ENCODE measurements at places on chromosomes 2 and 18. TPM values are rescaled to one million over a fixed set of nuclear protein-coding genes. Genes with fewer than 3 reads are reported as not detected.

The CFAP221 gene
- total RNA-seq, result 5.6 TPM

GRCh38 chr2:215847056-215847455 lies 166.3 kb downstream of the MREG start:
- DNase-seq, result no peak

GRCh38 chr18:33277431-33277830 lies 163.1 kb downstream of the CCDC178 start:
- DNase-seq, result no peak

DNA sequence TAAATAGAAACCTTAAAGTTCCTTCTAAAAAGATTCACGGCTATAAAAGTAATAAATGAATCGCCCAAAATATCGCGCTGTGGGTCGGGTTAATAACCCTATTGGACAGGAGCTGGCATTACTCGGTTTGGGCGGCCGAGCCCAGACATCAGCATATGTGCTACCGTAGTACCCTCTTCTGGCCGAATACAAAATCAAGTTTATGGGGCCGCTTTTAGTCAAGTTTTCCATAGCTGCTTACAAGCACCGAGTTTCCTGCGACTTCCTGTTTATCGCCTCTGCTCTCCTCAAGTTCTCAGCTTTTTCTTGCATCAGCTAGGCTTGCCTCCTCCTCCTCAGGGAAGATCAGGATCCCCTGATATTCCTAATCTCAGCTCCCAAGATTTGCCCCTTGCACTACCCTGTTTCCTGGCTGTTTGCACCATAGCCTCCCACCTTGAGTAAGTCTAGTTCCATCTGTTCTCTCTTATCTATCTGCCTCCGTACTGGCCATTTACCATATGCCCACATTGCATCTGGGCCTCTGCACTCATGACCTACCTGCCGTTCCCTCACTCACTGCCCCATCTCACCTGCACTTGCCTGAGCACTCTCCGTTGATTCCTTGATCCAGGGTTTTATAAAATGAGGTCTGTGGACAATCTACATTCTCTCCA lies 56.1 kb downstream of the SLC35F5 start:
- no peak for DNase-seq

- no peak for DNase-seq
Observed at GRCh38 chr2:76008001-76008702, 297.4 kb upstream of the GCFC2 start.

DNA sequence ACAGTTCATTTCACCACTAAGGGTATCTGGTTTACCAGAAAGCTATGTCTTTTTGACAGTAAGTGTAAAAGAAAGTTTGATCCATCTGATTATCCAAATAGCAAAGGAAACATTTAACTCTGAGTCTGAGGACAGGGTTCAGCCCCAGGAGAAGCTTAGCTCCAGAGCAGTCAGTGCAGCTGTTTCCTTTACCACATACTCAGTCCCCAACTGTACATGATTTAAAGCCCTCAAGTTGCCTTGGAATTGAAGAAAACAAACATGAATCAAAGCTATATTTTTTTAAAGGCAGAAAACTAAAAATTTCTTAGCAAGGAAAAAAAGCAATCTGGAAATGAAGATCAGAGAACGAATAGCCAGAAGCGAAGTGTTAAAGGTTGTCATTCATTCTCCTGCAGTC lies 746.0 kb downstream of the METTL4 start:
- no peak for DNase-seq

GRCh38 chr2:20157193-20157891 lies 67.6 kb downstream of the SDC1 start:
- no peak for DNase-seq

- no peak for DNase-seq
Observed at GRCh38 chr2:67436221-67436620, 39.1 kb downstream of the ETAA1 start.

DNA sequence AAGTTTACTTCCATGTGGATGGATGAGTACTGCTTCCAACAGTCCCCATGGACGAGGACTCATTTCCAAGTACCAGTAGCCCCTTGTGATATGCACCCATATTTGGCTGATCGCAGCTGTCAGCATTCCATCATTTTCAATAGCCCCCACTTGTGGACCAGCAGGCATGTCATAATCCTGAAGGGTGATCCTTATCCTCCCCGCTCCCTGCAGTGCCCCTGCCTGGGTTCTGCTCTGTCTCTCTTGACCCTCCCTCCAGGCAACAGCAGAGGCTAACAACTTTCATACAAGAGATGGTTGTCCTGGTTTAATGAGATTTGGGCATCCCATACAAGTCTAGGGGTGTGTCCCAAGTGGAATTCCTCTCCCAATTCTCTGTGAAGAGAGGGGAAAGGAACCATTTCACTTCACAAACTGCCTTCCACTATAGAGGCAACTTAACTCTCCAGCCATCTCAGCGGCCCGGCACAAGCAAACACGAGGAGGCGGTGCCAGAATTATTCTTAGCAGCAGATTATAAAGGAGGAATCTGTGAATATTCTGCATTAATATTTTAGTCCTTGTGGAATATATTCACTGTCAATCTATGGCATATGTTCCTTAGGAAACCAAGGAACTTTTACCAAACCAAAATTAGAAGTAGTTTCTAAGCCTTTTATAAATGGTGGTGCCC lies 110.7 kb downstream of the RTN4 start:
- DNase-seq, result no peak

DNA sequence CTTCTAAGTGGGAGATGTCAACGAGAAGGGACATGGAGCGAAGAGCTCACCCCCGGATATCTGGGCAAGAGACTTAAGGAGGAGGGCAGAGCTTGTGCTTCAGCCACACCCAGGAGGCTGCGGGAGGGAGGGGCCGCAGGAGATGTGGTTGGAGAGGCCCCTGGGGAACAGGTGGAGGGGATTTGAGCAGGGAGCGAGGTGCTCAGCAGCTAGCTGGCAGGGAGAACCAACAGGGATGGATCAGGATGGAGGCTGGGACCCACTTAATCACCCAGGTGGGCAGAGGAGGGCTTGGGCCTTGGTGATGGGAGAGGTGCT lies 78.3 kb downstream of the MBP start:
- no peak for DNase-seq

GRCh38 chr2:226037526-226037925 lies 638.0 kb downstream of the NYAP2 start:
- no peak for DNase-seq

The TPO gene
- 0.27 TPM for total RNA-seq

The SLC5A7 gene
- 3.1 TPM for total RNA-seq

The DYNAP gene
- total RNA-seq, result not detected

DNA sequence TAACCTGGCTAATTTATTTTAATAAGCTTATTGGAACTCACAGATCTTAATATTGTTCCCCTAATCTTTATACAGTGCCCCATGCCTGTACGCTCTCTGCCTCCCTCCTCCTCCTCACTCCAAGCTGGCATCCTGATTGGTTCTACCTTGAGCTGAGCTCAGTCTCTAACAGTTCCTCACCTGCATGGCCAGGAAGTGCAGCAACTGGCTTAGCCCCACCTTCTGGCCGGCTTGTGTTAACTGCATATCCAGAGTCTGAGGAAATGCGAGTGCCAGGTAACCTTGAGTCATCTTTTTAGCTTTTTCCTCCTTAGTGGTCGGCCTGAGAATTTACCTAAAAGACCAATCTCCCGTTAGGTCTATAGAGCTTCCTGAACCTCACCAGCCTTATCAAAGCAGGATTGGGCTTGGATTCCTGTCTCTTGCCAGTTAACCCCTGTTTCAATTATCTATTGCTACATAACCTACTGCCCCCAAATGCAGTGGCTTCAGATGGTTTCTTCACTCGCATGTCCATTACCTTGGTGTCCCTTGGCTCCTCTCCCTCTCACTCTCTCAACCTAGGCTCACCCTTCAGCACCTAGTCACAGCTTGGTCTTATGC lies 89.5 kb upstream of the STK39 start:
- no peak for DNase-seq

DNA sequence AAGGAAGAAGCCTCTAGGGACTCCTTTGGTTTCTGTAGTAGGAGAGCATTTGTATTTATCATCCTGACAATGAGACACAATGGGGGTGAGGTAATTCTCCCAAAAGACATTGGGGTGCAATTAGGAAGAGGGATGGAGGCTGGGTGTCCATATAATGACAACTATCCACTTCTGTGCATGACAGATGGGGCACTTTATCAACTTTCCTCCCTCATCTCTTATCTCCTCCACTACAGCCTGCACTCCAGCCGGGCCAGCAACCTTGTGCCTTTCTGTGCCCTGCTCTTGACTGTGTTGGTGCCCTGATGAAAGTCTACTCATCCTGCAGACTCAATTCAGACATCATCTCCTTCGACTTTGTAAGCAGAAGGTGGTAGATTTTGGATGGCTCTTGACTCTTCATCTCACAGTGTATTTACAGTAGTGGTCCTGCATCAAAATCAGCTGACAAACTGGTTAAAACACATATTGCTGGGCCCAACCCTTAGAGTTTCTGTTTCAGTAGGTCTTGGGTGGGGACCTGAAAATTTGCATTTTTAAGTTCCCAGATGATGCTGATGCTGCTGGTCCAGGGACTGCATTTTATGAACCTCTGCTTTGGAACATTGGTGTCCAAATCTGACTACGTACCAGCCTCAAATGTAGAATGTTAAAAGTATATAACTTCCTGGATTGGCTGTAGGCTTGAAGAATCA lies 40.8 kb upstream of the CFAP36 start:
- DNase-seq, result no peak

The RAB6C gene
- 1.2 TPM for total RNA-seq

DNA sequence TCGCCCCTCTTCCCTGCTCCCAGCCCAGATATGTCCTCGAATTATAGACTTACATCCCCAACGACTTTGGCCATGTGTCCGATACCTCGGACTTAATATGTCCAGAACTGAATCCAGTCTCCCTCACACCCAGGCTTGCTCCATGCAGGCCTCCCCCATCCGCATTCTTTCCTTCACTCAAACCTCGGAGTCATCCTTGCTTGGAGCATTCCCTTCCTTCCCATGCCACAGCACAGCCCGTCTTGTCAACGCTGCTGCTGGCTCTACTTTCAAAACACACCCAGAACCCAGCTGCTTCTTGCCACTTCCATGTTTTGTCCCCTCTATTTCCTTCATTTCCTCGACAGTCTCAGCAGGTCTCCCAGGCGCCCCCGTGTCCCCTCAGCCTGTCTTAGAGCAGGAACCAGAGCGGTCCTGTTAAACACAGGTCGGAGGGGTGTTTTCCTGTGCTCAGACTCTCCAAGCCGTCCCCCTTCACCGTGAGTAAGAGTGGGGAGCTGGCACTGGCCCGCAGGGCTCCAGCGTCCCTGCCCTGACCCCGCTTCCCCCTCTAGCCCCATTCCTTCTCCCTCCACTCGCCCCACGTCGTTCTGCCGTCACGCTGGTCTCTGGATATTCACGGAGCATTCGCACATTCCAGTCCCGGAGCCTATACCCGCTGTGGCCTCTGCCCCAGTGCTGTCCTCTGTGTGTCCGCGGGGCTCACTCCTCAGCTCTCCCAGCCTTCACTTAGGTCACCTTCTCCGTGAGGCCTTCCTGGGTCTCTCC lies 54.4 kb downstream of the VAPA start:
- DNase-seq, result no peak

DNA sequence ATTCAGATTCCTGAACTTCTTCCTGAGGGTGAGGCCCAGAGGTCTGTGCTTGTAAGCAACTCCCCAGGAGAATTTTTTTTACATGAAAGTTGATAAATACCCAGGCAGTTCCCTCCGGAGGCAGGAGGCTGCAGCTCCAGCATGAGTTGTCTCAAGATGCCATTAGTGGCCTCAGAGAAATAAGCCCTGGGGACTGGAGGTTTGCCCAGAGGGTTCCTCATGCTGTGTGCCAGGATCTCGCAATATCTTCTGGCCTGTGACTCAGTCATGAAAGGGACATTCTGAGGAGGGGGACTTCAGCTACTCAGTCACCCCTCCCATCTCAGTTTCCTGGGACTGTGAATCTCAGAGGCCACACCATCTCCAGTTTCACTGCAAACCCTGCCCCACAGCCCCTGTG lies 49.9 kb downstream of the LYPD1 start:
- no peak for DNase-seq

The EML6 gene
- 23.0 TPM for total RNA-seq

DNA sequence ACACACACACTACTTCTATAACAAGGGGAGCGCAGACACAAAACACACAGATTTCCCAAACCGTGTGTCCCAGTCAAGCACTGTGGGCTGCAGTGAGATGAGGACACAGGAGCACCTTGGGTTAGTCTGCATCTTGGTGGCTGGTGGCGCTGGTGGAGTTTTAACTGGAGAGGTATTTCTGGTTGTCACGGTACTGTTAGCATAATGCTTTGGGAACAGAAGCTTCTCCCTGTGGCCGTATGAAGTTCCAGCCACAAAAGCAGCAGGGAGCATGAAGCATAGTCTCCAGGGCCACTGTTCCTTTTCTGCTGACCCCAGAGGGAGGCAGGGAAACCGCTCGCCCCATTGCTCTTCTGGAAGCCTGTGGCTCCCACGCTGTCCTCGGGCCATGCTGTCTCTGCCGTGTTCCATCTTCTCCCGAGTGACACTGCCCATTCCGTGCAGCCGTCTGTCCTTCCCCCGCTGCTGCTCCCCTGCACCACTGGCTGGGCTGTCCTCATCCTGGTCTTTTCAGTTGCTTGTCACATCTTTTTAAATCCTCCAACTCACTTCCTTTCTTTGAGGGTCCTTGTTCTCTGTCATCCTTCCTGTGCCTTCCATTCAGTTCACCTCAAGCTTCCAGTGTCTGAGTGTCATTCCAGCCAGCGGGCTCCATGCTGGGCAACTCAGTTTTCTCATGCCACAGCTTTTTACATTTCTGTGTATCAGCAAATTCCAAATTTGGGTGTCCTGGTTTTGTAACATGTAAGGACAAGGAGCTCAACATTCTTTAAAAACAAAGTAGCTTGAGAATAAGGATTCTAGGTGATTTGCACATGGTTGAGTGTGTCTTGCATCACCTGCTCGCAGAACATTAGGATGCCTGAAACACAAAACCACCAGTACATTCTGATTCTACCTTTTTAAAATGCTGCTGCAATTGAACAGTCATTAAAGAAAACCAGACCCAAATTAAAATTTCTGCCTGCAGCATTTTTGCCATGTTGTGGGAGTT lies 125.0 kb downstream of the MTCL1 start:
- no peak for DNase-seq

DNA sequence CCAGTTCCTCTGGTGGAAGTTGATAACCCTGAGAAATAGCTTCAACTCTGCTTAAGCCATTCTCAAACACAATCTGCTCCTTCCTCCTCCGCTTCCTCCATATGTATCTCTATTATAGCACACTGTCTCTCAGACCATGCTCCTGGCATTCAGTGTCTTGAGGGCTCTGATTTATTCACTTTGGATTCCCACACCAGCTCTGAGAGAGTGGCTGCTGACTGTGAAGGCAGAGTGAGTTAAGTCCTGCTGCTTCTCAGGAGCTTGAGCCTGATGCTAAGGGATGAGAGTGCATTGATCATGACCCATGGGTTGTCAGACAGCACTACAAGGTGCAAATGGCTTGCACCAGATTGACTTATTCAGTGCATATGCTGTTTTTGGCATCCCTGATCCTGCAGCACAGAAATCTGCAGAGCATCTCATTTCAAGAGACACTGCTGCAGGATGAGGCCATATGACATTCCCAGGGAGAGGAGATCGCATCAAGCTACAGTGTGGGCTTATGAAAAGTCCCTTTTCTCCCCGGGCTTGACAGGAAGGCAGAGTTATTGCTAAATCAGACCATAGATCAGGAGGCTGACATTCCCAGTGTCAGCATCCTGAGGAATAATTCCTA lies 500.5 kb upstream of the RAB6C start:
- no peak for DNase-seq
